ENCODE measurements at places on chromosomes 6 and 20.

- DNase-seq: no peak
Measured at GRCh38 chr6:111377558-111378120, 105.4 kb downstream of the REV3L start.

- DNase-seq: no peak
Measured at GRCh38 chr6:37628611-37629320, 68.9 kb downstream of the MDGA1 start.

DNA sequence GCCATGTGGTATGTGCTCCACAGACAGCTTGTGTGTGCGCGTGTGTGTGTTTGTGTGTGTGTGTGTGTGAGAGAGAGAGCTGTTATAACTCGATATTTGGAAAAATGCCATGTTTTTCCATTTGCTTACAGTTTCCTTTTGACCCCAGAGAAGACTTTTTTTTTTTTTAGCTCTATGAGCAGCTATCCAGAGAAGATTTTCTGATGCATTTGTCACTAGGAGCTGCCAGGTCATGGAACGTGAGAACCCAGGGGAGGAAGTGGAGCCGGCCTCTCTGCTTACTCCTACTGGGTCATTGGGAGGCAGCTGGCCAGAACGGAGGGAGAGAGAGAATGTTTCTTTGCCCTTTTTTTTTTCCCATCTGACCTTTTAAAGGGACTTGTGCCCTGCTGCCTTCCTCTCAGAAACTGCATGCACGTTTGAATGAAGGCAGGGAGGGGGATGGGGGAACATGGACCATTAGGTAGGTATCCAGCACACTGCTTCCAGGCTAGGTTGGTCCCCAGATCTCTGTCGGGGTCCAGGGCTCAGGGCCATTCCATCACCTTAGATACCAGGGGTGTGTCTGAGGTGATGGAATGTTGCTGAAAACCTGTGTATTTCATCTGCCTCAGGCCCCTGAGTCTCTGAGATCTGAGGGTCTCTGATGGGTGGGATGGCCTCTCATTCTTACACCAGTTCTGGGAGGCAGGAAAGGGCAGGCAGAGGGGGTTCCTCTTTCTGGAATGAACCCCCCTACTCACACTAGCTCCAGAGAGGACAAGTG, 11.2 kb upstream of the MRPS18A start:
- no peak for DNase-seq

DNA sequence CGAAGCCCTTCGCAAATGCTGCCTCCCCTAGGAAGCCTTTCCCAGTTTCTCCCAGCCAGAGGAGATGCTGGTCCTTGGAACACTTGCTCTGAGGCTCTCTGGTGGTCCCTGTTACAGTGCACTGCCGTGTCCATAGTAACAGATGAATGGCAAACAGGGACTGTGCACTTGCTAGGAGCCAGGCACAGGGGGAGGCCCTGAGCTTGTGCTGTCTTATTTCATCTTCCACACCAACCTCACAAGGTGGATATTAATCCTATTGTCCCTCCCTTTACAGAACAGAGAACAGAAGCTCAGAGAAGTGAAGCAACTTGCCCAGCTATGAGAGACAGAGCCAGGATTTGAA, 19.0 kb downstream of the SRC start:
- peak; percentile 23 for DNase-seq

GRCh38 chr6:166512567-166512966, 73.9 kb downstream of the RAMACL start:
- DNase-seq: peak; percentile 40

DNA sequence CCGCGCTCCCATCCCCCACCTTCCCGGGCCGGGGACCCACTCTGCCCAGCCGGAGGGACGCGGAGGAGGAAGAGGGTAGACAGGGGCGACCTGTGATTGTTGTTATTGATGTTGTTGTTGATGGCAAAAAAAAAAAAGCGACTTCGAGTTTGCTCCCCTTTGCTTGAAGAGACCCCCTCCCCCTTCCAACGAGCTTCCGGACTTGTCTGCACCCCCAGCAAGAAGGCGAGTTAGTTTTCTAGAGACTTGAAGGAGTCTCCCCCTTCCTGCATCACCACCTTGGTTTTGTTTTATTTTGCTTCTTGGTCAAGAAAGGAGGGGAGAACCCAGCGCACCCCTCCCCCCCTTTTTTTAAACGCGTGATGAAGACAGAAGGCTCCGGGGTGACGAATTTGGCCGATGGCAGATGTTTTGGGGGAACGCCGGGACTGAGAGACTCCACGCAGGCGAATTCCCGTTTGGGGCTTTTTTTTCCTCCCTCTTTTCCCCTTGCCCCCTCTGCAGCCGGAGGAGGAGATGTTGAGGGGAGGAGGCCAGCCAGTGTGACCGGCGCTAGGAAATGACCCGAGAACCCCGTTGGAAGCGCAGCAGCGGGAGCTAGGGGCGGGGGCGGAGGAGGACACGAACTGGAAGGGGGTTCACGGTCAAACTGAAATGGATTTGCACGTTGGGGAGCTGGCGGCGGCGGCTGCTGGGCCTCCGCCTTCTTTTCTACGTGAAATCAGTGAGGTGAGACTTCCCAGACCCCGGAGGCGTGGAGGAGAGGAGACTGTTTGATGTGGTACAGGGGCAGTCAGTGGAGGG, 2.8 kb downstream of the SOX4 start:
- peak; percentile 69 for DNase-seq

- no peak for DNase-seq
Measured at GRCh38 chr6:111462770-111463391, 20.1 kb downstream of the REV3L start.

DNA sequence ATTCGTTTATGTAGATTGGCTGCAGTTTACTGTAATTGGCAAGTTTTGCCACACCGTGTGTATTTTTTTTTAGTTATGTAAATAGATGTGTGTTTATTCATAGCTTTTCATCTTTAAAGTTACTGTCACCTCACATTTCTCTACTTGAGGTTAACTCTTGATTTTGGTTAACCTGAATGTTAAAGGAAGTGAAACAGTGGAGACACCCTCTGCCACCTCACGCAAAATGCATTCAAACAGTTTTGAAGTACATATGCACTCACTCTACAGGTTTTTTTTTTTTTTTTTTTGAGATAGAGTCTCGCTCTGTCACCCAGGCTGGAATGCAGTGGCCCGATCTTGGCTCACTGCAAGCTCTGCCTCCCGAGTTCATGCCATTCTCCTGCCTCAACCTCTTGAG, 17.7 kb downstream of the OR2A4 start:
- DNase-seq: peak; percentile 16

DNA sequence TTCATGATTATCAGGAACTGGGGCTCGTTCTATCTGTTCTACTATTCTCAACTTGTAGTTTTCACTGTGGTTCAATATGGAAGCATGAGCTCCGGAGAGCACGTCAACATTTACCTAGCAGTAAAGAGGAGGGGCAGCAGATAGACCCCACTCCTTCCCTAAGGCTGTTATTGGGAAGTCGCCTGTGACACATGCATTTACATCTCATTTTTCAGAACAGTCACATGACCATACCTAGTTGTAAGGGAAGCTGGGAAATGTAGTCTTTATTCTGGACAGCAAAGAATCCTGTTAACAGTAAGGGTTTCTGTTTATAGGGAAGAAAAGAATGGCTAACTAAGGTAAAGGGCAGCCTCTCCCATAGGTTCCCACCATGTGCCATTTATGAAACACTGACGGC, 158.3 kb downstream of the ZFP64 start:
- DNase-seq: no peak

GRCh38 chr6:97077380-97077779, 152.9 kb downstream of the KLHL32 start:
- DNase-seq: no peak

DNA sequence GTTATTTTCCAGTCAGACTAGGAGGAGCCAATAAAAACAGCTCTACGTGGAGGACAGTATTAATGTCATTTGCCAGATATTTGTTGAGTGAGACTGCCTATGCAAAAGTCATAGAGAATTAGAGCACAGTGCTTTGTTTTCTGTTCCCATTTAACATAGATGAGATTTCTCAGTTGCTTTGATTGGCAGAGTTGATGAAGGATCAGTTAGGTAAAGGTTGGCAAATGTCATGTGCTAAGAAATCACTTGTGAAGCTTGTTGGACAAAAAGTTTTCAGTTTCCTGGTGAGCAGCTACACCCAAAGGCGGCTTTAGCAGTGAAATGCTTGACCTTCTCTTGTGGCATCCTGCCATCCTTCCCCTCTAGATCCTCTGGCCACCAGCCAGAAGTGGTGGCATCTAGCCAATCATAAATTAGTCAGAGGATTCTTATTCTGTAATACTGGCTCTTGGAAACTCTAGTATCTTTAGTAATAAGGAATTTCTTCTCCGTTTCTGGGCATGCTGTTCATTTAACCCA, 37.0 kb downstream of the BCKDHB start:
- DNase-seq: no peak

DNA sequence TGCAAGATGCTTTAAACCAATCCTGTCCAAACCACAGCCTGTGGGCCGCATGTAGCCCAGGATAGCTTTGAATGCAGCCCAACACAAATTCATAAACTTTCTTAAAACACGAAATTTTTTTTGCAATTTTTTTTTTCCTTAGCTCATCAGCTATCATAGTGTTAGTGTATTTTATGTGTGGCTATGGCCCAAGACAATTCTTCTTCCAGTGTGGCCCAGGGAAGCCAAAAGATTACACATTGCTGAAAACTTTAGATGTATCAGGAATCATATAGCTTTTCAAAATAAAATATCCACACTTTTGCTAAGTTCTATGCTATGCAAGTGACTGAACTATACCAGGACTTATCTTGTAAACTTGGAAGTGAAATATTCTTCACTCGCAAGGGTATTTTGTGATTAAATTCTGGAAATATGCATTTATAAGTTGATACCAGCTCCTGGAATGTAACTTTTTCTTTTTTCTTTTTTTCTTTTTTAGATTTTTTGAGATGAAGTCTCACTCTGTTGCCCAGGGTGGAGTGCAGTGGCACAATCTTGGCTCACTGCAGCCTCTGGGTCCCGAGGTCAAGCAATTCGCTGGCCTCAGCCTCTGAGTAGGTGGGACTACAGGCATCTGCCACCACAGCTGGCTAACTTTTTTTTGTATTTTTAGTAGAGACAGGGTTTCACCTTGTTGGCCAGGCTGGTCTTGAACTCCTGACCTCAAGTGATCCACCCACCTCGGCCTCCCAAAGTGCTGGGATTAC, 49.8 kb downstream of the MTHFD1L start:
- DNase-seq: no peak

- DNase-seq: no peak
Measured at GRCh38 chr6:80969439-80969838, 783.0 kb downstream of the TENT5A start.

- DNase-seq: no peak
Measured at GRCh38 chr6:98286620-98287019, 547.8 kb upstream of the POU3F2 start.

- no peak for DNase-seq
Measured at GRCh38 chr20:16580147-16580546, 6.9 kb upstream of the KIF16B start.

- no peak for DNase-seq
Measured at GRCh38 chr20:7695051-7695495, 245.2 kb downstream of the HAO1 start.

GRCh38 chr20:61516346-61517208, 264.5 kb downstream of the CDH4 start:
- no peak for DNase-seq

GRCh38 chr20:20489054-20489453, 121.2 kb downstream of the INSM1 start:
- DNase-seq: no peak

GRCh38 chr6:135557582-135557981, 60.0 kb upstream of the AHI1 start:
- no peak for DNase-seq

DNA sequence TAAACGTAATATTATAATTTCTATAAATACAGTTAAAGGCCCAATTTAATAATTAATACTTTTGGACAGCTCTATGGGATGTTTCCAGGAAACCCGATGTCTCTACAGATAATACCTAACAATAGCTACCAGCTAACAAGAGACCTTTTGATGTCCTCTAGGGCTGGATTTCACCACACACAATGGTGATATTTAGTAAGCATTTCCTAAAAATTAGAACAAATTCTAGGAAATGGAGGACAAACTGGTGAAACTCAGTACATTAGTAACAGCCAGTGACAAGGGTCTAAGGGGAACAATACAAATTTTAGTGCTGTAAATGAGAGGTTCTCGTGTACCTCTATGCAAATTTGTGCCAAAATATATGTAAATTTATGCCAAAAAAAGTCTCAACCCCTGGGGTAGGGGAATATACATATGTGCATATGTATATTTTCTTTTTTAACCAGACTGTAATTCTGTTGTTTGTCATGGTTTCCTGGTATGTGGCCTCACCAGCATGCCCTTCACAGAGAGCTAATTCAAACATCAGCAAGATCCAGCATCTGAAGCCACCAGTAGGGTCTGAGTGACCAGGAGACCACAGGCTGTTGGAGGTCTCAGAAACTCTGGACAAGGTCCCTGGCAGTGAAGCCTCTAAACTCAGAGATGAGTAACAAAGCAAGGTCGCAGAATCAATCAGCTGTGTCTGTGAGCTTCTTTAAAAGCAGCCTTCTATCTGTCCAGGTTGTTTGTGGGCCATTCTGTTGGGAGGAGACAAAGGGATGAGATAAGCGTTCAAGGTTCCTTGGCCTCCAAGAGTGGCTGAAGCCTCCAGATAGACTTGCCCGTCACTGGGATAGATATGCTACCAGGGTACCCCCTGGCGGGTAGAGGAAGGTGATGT, 235.1 kb upstream of the RREB1 start:
- DNase-seq: no peak

DNA sequence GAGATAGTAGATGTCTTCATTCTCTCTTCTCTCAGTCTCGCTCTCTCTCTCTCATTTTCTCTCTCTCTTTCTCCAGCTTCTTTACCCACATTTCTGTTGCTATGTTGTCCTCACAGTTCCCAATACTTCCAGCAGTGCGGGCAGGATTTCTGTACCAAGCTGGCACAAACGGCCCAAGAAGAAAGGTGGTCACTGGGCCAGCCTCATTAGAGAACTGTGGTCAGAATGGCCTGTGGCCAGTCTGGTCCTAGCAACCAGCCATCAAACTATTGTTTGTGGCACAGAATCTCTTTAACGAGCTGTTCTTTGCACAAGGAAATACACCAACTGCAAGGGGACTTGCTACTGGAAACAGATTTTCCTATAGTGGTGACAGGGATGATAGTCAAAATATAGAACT, 81.3 kb downstream of the SEL1L2 start:
- DNase-seq: no peak

GRCh38 chr6:119360262-119360915, 10.8 kb upstream of the MAN1A1 start:
- DNase-seq: no peak

- peak; percentile 46 for DNase-seq
Measured at GRCh38 chr20:18005170-18005989, 36.6 kb downstream of the MGME1 start.

- DNase-seq: no peak
Measured at GRCh38 chr6:36924131-36924530, 30.4 kb upstream of the PI16 start.

- DNase-seq: no peak
Measured at GRCh38 chr6:66103354-66103753, 396.3 kb upstream of the EYS start.

GRCh38 chr6:44222486-44223318, 693 bp upstream of the SLC29A1 start:
- DNase-seq: no peak
